HAP-1 (cell line): ENCODE measurements at places on chromosomes 16 and 17.

DNA sequence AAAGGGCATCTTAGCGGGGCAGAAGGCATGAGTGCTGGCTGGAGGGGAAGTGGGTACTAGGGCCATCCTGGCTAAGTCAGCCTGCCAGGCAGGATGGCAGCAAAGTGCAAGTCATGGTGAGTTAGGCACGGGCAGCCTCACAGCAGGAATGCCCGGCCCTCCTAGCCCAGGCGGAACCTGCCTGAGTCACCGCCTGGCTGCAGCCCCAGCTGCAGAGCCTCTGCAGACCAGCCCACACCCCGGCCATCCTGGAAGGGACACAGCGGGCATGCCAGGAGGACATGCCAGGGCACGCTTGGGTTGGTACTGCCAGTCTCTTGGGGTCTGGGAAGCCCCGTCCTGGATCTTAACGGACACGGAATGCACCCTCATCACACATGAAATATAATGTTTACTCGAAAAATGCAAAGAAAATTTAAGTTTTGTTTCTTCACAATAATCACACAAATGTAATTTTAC lies 5.0 kb upstream of the ALDH3A1 start:
- no peak for DNase-seq

DNA sequence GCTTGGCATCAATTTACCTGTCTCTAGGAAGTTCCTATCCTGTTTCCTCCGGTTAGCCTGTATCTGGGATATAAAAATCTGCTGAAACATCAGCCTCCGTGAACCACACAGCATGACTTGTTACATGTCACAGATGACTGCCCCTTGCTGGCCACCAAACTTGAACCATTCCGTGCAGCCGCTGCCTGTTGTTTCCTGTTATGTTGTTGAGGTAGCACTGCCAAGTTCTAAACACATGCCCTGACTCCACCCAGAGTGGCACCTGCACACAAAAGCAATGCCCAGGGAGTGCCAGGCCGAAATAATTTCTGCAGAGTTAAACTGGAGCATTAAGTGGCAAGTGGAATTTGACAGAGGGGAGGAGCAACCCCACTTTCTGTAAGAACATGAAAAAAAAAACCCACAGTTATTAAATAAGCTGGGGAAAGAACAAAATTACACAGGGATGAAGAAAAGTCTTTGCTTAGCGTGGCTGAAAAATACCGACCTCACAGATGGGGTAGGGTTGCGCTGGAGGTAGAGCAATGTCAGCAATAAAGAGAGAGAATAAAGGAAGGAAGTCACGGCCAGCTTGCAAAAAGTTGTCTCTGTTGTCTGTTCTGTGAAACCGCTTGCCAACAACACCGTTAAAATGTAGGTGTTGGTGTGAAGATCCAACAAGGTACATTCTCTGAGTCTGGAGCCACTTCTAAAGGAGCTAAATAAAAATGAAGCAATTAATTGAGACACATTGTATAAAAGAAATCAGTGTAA lies 174.6 kb upstream of the CDH13 start:
- no peak for DNase-seq

- DNase-seq = no peak
Observed at GRCh38 chr16:62019851-62020250, 16.4 kb downstream of the CDH8 start.

- DNase-seq = no peak
Observed at GRCh38 chr16:88413231-88413630, 30.5 kb downstream of the ZNF469 start.

DNA sequence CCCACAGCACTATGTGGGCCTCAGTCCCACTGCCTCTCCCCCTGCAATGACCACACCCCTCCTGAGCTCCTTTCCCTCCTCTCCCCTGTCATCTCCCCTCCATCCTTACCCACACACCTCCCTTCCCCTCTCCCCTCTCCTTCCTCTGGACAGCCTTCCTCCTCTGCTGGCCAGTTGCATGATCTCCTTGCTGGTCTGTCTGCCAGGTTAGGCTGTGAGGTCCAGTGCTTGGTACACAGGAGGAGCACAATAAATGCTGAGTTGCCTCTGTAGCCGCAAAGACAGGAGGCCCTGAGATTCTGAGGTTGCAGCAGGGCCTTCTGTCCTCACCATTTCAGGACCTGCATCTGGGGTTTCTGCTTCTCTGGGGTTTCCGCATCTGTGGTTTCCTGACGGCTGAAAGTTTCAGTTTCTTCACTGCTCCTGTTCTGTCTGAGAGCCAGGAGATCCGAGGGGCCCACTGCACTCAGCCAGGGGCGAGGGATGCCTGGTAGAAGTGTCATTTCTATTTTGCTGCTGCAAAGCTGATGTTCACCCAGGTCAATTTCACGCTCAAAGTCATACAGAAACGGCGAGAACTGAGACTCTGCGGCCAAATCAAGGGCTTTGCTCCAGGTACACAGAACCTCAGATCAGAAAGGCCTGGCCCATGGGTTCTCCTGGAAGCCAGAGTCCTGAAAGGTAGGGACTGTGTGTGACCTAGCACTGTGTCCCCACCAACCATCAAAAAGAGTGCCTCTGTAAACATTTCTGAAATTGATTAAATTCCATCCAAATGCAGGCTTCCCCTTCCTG lies 4.6 kb upstream of the SLC12A3 start:
- no peak for DNase-seq

GRCh38 chr17:72502371-72503341 lies 381.8 kb downstream of the SOX9 start:
- DNase-seq = no peak
